ENCODE measurements at places on chromosomes 3 and 15. TPM values are rescaled to one million over a fixed set of nuclear protein-coding genes. Genes with fewer than 3 reads are reported as not detected.
A peak's percentile ranks its signal among the peaks of the same experiment; 100 is the strongest.

CEMIP gene
- 16.4 TPM for total RNA-seq

TPRG1 gene
- total RNA-seq: 24.2 TPM

DNA sequence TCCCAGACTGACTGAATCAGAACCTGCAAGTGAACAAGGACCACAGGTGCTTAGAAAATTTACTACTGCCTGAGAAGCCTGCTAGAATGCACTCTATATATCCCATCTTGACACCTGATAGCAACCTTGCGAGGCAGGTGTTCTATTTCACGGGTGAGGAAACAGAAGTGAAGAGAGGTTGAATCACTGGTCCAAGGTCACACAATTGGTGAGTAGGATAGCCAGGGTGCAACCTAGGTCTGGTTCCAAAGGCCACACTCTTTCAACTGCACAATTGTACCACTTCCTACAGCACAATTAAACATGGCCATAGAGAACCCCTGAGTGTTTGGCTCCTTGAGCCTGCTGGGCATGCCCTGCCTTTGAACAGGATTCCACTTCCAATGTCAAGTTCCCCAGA, 87.0 kb downstream of the RAB11A start:
- no peak for DNase-seq
- peaks cover 12% of the 10 kb centered on the region for H3K4me1 ChIP-seq
- H3K27me3 ChIP-seq: peaks cover 24% of the 10 kb centered on the region
- H3K27ac ChIP-seq: no peak overlapping the region

GRCh38 chr3:176687754-176688153, 509.5 kb downstream of the TBL1XR1 start:
- no peaks in the 10 kb centered on the region for H3K36me3 ChIP-seq
- no peak overlapping the region for H3K4me3 ChIP-seq
- no peak overlapping the region for H3K27ac ChIP-seq
- DNase-seq: no peak
- peaks cover 10% of the 10 kb centered on the region for H3K4me1 ChIP-seq

DNA sequence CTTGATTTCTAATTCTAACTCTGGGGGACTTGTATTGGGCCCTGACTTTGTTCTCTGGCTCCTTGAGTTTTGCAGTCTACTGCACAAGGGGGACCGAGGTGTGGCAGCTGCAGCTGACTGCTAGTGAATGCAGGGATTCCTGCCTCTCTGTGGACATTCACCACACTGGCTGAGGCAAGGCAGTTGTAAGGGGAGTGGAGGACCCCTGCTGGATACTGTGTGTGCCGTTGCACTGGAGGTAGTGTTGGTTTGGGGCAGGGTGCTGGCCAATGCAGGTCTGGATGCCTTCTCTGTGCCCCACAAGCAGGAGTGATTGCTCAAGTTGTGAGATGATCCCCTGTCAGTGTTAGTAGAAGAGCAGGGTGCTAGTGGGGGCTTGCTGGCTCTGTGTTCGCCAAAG, 626.1 kb downstream of the SQOR start:
- H3K4me1 ChIP-seq: no peaks in the 10 kb centered on the region
- H3K27ac ChIP-seq: no peak overlapping the region
- no peaks in the 10 kb centered on the region for H3K36me3 ChIP-seq
- H3K4me3 ChIP-seq: no peak overlapping the region
- no peaks in the 10 kb centered on the region for H3K27me3 ChIP-seq

- no peaks in the 10 kb centered on the region for H3K36me3 ChIP-seq
- no peaks in the 10 kb centered on the region for H3K27me3 ChIP-seq
- no peak for DNase-seq
- peaks cover 18% of the 10 kb centered on the region for H3K4me1 ChIP-seq
Measured at GRCh38 chr3:178058629-178059028, 477.6 kb upstream of the KCNMB2 start.

DNA sequence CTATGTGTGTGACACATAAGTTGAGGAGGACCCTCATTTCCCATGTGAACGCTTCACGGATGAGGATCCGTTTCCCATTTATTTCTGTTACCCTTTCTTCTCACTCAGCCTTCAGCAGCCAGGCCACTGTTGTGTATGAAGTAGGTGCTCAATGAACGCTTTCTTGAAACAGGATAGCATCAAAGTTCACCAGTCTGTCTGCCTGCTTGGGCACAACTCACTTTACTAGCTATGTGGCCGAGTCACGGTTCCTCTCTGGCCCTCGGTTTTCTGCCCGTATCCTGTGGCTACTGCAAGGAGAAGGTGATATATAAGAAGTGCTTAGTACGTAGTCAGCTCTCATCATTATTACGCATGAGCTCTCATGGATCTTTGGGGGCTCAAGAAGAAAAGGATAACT, 22.4 kb downstream of the ACSBG1 start:
- H3K36me3 ChIP-seq: no peaks in the 10 kb centered on the region
- no peaks in the 10 kb centered on the region for H3K27me3 ChIP-seq
- DNase-seq: peak; percentile 24
- H3K4me1 ChIP-seq: peaks cover 19% of the 10 kb centered on the region
- H3K4me3 ChIP-seq: no peak overlapping the region
- H3K27ac ChIP-seq: no peak overlapping the region

- DNase-seq: no peak
- H3K36me3 ChIP-seq: no peaks in the 10 kb centered on the region
- H3K4me1 ChIP-seq: no peaks in the 10 kb centered on the region
- H3K4me3 ChIP-seq: no peak overlapping the region
- H3K27me3 ChIP-seq: no peaks in the 10 kb centered on the region
Measured at GRCh38 chr15:23828786-23829185, 141.7 kb upstream of the NDN start.

All from type B pancreatic cell (in vitro differentiated cells).